ENCODE measurements at places on chromosomes 7 and 10.
A peak's percentile ranks its signal among the peaks of the same experiment; 100 is the strongest.

DNA sequence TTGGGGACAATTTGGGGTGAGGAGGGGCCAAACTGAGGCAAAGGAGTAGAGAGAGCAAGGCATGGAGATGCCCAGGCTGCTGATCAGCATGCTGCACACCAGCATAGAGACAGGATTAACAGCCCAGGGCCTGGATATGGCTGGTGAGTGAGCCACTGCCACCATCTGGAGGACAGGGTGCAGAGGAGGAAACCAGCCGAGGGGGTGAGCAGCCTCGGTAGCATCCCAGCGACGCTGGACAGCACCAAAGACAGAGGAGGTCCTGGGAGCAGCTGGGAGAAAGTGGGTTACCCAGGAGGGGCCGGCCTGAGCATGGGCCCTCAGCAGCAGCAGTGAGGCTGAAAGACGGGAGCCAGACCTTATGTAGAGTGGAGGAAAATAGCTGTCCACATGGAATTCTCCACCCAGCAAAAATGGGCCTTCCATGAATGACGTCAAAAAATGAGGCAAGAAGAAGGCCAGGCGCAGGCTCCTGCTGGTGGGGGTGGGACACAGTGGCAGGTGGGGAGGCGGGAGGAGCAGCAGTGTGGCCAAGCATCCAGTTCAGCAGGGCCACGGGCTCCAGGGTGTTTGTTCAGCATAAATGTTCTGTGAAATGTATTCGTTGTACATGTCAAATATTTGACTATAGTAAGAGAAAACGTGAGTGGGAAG, 16.7 kb downstream of the RET start:
- DNase-seq, result peak; percentile 9

DNA sequence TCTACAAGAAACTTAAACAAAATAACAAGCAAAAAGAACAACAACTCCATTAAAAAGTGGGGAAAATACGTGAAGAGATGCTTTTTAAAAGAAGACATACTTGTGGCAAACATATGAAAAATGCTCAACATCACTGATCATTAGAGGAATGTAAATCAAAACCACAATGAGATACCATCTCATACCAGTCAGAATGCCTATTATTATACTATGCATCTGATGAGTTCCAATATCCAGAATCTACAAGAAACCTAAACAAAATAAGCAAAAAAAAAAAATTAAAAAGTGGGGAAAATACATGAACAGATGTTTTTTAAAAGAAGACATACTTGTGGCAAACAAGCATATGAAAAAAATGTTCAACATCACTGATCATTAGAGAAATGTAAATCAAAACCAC, 29.6 kb upstream of the AKR1C3 start:
- DNase-seq, result peak; percentile 54

DNA sequence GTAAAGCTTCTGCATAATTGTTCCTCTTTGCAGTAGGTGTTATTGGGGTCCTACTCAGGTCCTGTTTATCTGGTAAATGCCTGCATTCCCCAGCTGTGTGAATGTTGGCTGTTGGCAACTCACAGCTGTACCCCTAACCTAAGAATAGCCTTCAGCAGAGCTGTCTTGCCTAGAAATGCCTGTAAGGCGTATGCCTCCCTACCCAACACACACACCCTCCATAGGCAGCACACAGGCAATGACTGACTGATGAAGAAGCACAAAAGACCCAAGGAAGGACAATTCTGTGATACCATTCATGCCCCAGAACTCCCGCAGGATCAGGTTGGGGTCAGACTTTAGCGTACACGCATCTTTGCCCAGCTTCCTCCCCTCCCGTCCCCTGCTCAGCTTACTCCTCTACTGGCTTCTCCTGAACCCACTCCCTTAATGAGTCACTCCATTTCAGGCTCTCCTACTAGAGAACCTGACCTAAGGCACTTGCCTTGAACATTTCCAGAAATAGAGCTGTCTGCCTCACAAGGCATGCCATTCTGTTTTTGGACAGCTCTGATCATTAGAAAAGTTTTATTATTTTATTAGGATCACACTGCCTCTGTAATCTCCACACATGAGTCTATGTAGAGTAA, 99.2 kb upstream of the PIK3CG start:
- no peak for DNase-seq

DNA sequence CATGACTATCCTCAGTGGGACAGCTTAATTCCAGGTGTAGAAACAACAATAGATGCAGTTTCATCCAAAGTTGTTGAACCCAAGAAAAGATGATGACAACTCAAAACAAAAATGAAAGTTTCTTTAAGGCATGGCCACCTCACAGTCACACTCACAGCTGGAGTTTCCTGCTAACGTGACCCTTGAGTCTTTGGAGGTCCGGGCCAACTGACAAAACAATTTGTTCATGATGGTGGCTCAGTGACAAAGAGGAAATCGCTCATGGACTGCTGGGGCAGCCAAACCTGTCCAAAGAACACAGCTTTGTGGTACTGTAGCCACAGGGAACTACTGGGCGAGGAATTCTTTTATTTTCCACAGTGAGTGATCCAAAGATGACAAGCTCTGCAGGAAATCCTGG, 96.0 kb upstream of the JCAD start:
- peak; percentile 75 for DNase-seq

- no peak for DNase-seq
These were observed 465.2 kb downstream of the NRG3 start for GRCh38 chr10:82340166-82340565.

DNA sequence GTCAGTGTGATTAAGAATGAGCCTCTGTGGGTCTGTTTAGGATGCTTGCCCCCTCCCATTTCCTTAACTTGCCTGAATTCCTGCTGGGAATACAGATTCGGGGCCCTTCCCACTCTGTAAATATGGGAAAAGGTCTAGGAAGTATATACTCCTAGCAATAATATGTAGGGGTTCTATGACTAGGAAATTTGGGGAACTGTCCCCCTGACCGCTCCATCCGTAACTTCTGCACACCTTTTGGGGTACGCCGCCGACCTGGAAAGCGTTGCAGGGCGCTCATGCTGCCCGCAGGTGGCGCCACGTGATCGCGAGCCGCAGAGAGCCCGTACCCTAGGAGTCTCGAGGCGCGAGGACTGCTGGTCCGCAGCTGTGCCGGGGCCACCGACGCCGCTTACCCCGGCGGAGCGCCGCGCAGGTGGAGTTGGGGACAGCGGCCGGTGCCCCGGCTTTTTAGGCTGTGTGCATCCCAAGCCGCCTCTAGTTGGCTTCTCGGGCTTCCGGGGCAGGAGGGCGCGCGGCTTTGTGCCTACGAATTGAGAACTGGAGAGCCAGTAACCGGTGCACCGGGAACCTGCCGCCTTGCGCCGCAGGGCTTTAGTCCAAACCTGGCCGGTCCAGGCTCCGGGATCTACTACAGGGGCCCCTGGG, 656 bp upstream of the CNNM2 start:
- DNase-seq, result peak; percentile 67

- DNase-seq, result no peak
These were observed 151.0 kb downstream of the NRF1 start for GRCh38 chr7:129762387-129762969.

DNA sequence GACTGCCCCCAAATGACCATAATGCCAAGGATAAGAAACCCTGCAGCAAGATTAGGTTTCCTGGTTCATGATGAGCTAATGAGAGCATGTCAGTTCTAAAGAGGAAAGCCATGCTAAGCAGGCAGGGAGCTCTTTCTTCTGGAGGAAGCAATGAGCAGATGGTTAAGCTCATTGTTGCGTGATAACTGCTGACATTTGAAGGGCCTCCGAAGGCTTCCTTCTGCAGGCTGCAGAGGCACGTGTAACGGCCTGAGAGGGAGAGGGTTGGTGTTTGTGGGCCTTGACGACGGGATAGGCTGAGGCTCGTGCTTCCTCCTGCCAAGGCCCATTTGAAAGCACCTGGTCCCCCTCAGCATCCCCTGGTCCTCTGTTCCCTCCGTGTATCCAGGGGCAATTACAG, 63.5 kb upstream of the BTBD16 start:
- no peak for DNase-seq

DNA sequence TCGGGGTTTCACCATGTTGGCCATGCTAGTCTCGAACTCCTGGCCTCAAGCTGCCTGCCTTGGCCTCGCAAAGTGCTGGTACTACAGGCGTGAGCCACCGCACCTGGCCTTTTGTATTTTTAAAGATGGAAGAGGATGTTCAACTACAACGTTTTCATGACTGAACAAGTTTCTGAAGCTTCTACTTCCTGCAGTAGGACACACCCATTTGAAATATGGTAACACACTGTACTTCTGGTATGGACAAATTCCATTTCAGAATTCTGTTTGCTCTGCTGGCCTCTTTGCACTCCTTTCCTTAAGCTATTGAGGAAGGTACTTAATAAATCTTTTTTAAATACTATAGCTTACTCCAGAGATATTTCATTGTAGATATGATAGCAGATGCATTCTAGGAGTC, 10.9 kb upstream of the CDK1 start:
- no peak for DNase-seq

DNA sequence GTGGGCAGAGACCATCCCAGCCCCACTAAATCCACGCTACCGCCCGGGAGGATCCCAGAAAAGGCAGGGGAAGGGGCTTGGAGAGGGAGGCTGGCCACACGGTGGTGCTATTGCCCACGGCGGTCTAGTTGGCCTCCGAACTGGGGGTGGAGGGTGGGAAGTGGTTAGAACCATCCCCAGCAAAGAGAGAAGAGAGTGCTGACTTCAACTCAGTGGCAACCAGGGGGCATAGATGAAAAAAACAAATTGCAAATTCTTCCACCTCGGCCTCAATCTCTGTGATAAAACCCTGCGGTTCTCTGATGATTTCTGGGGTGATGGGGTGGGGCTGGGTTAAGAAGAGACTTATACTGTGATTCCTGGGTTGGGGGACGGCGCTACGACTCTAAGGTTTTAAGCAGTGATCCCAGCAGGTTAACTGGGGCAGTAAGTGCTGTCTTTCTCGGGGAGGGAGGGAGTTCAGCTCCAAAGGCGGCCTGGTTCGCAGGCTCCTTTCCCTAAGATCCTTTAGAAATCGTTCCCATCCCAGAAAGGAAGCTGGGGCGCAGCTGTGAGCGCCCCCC, 154.5 kb upstream of the LYZL2 start:
- peak; percentile 93 for DNase-seq

- DNase-seq, result no peak
These were observed 10.1 kb upstream of the LEP start for GRCh38 chr7:128231021-128231420.

DNA sequence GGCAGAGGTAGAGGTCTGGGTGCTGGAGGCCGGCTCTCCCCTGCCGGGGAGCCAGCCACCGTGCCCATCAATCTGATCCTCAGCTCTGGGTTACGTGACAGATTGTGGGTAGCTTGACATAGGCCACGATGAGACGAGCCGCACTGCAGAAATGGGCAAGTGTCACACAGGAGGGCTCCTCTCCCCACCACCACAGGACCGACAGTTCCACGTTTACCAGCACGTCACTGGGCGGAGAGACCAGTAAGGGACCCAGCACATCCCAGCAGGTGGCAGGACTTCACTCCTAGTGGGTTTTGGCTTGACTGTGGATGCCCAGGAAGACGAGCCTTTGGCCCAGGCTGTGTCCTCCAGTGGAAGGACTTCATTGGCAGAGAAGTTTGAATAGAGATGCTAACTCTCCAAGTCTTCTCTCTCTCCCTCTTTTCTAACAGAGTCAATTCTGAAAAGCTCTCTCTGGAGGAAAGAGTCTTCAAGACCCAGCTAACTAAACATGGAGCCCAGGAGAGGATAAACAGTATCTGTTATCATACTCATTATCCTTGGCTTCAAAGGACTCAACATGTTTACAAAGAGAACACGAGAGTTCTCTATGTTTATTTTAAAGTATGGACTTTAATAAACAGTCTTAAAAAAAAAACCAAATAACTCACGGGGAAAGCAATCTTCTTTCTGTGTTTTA, 129.3 kb upstream of the JCAD start:
- DNase-seq, result no peak

- DNase-seq, result peak; percentile 66
These were observed 724.0 kb downstream of the GRID1 start for GRCh38 chr10:85642421-85643170.

DNA sequence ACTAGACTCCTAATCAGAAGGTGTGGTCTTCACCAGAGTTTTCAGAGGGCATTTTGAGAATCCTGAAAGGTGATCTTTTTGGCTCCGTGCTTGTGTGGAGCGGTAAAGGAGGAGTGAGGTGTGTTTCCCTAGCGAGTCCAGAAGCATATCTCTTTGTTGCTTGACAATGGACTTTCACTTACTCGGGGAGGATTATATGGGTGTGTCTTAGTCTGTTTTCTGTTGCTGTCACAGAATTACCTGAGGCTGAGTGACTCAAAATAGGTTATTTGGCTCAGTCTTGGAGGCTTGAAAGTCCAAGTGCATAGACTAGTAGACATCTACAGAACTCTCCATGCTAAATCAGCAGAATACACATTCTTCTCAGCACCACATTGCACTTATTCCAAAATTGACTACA, 57.9 kb downstream of the AKR1C4 start:
- no peak for DNase-seq

DNA sequence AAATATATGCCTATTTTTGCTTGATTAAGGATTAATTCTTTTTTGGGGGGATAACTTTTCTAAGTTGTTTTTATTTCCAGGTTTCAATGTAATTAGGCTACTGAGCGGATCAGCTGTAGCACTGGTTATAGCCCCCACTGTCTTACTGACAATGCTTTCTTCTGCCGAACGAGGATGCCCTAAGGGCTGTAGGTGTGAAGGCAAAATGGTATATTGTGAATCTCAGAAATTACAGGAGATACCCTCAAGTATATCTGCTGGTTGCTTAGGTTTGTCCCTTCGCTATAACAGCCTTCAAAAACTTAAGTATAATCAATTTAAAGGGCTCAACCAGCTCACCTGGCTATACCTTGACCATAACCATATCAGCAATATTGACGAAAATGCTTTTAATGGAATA, 1.0 kb downstream of the LRRTM3 start:
- DNase-seq, result no peak

DNA sequence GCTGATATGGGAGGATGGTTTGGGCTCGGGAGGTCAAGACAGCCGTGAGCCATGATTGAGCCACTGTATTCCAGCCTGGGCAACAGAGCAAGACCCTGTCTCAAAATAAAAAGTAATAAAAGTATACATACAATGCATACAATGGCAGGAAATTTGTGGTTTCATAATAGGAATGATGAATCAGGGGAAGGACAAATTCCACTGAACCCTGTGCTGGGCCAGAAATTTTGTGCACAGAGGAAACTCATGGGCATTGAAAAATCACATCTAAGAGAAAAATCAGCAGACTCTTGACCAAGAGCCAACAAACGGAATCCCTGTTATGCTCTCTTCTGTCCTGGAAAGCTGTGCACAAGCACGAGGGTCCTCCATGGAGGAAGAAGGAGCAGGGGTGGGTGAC, 35.1 kb downstream of the SEM1 start:
- DNase-seq, result no peak

GRCh38 chr7:158075633-158076001, 512.0 kb downstream of the PTPRN2 start:
- DNase-seq, result no peak

DNA sequence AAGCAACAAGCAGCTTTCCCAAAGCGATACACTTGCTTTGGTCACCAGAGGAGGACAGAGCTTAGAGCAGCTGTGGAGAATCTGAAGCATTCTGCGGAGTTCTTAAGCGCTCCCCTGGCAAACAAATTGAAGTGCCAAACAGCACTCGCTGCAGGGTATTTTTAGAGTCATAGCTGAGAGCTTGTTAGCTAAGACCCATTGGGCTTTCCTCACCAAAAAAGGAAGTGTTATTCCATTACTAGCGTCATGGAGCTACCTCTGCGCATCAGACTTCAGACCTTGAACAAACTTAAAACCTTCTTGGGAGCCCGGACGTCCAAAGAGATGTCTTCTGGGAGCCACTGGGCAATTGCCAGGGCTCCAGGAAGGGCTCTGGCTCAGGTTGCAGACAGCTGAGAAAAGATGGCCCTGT, 23.2 kb upstream of the BMPR1A start:
- no peak for DNase-seq

All from fibroblast of skin of scalp (primary cell).